ENCODE measurements at places on chromosomes 4 and X.

DNA sequence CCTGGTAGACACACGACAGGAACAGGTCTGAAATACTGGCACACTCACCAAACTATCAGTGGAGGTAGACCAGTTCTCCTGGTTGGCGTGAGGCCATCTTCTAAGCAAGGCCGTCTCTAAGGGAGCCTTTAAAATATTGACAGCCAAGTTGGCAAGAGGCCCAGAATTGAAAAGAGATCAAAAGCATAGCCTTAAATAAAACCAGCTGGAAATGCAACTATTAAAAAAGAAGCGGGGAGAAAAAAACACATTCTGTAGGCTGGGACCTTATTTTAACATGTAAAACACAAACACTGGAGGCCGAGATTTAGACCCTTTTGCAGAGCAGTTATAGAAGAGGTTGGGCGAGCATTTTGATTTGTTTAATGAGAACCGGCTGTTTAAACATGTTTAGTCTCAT lies 233.0 kb upstream of the CLNK start:
- no peak overlapping the region for H3K4me3 ChIP-seq
- H3K4me1 ChIP-seq, result no peaks in the 10 kb centered on the region
- H3K27ac ChIP-seq, result no peak overlapping the region
- DNase-seq, result no peak
- H3K36me3 ChIP-seq, result no peaks in the 10 kb centered on the region

GRCh38 chr4:53912766-53913497 lies 151.5 kb downstream of the CHIC2 start:
- H3K27me3 ChIP-seq, result no peaks in the 10 kb centered on the region
- H3K36me3 ChIP-seq, result no peaks in the 10 kb centered on the region
- DNase-seq, result no peak

GRCh38 chr4:82561786-82562563 lies at the start of gene TMEM150C:
TSS of gene TMEM150C (minus strand) at chr4:82561988. CDS start at chr4:82504657, 57,331 bp downstream.
- no peaks in the 10 kb centered on the region for H3K36me3 ChIP-seq
- no peak for DNase-seq
- H3K4me3 ChIP-seq, result no peak within 1 kb of the TSS
- peaks cover 2% of the 10 kb centered on the region for H3K4me1 ChIP-seq

DNA sequence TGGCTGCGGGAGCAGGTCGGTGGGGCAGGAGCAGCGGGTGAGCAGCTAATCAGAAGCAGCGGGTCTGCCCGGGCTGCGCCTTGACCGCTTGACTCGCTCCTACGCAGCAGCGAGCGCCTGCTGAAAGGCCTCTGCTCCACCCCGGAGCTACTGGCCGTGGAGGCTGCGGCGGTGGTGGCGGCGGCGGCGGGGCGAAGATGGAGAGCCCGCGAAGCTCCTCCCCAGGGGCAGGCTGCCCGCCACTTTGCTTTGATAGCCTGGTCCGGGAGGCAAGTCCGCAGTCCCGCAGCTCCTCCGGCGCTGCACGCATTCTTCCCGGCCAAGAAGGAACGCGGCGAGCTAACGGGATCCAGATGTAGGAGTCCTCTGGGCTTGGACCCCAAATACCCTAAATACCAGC lies 36.7 kb downstream of the PJA1 start:
- H3K4me1 ChIP-seq, result no peaks in the 10 kb centered on the region
- no peaks in the 10 kb centered on the region for H3K36me3 ChIP-seq
- no peak overlapping the region for H3K27ac ChIP-seq
- no peaks in the 10 kb centered on the region for H3K27me3 ChIP-seq
- no peak for DNase-seq

GRCh38 chr4:41160856-41161255 lies 53.5 kb downstream of the APBB2 start:
- H3K4me3 ChIP-seq, result no peak overlapping the region
- H3K4me1 ChIP-seq, result no peaks in the 10 kb centered on the region
- no peak overlapping the region for H3K27ac ChIP-seq

- no peak overlapping the region for H3K4me3 ChIP-seq
- no peak for DNase-seq
- H3K27ac ChIP-seq, result no peak overlapping the region
- no peaks in the 10 kb centered on the region for H3K27me3 ChIP-seq
- no peaks in the 10 kb centered on the region for H3K36me3 ChIP-seq
Observed at GRCh38 chr4:106941841-106942240, 94.3 kb downstream of the DKK2 start.

DNA sequence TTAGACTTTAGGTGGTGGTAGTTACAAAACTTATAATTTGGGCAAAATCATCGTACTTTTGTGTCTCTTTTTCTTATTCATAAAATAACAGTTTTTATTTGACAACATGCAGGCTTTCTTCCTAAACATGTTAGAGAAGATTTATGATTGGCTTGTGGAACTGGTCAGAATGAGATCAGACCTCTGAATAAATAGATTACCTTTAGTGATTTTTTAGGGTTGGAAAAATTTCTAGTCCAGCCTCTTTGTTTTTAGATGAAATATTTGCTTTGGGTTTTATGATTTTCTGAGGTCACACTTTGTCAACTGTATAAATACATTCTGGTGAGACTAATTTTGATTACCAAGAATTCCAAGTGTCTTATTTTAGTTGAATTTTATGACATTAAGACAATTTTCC lies 29.2 kb downstream of the MOB1B start:
- H3K27ac ChIP-seq, result no peak overlapping the region
- no peak for DNase-seq
- no peak overlapping the region for H3K4me3 ChIP-seq
- no peaks in the 10 kb centered on the region for H3K27me3 ChIP-seq

DNA sequence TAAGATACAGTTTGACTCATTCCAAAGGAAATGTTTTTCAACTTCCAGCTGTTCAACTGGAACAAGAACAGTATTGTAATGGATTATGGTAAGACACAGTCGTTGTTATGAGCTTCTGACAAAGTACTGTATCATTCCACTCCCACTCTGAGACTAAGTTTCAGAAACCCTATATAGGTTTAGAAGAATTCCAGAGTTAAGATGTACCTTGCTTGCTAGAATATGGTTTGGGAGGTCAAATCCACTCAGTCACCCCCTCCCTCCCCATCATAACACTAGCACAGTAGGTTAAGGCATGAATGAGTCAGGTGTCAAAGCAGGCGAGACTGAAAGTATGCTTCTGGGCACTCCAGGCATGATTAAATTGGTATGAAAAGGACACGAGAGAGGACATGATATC lies 339.7 kb downstream of the DMD start:
- H3K4me1 ChIP-seq, result no peaks in the 10 kb centered on the region
- no peaks in the 10 kb centered on the region for H3K36me3 ChIP-seq
- no peak overlapping the region for H3K4me3 ChIP-seq
- no peak for DNase-seq
- H3K27me3 ChIP-seq, result no peaks in the 10 kb centered on the region

GRCh38 chr4:181810711-181811110 lies 432.5 kb upstream of the TENM3 start:
- no peak overlapping the region for H3K4me3 ChIP-seq
- H3K27ac ChIP-seq, result no peak overlapping the region
- H3K27me3 ChIP-seq, result no peaks in the 10 kb centered on the region

GRCh38 chr4:74235135-74235534 lies 73.1 kb upstream of the EPGN start:
- H3K27me3 ChIP-seq, result no peaks in the 10 kb centered on the region
- H3K27ac ChIP-seq, result no peak overlapping the region
- no peak overlapping the region for H3K4me3 ChIP-seq
- H3K4me1 ChIP-seq, result no peaks in the 10 kb centered on the region
- no peaks in the 10 kb centered on the region for H3K36me3 ChIP-seq

GRCh38 chr4:152000518-152000917 lies 239.7 kb upstream of the GATB start:
- H3K27me3 ChIP-seq, result no peaks in the 10 kb centered on the region
- no peak overlapping the region for H3K27ac ChIP-seq
- H3K36me3 ChIP-seq, result no peaks in the 10 kb centered on the region
- H3K4me3 ChIP-seq, result no peak overlapping the region
- no peak for DNase-seq
- no peaks in the 10 kb centered on the region for H3K4me1 ChIP-seq

GRCh38 chrX:9866633-9867032 lies 80.4 kb downstream of the SHROOM2 start:
- no peak overlapping the region for H3K4me3 ChIP-seq
- no peaks in the 10 kb centered on the region for H3K27me3 ChIP-seq
- no peak overlapping the region for H3K27ac ChIP-seq
- H3K36me3 ChIP-seq, result no peaks in the 10 kb centered on the region
- H3K4me1 ChIP-seq, result no peaks in the 10 kb centered on the region
- DNase-seq, result no peak

DNA sequence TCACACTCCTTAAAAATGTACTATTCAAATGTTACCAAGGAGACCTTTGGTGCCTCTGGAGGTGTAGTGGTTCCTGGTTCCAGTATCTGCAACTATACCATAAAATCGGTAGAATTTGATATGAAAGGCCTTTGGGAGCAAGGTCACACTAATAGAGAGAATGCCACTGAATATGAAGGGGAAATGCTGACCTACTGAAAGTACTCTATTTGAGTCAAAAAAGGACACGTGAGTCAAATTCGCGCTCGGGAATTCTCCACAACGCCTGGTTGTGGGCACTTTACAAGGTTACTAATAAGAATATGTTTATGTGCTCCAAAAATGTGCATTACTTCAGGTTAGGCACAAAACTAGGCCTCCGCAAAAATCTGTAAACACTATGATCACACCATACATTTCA lies 39.5 kb upstream of the RELL1 start:
- H3K36me3 ChIP-seq, result no peaks in the 10 kb centered on the region
- no peak overlapping the region for H3K4me3 ChIP-seq
- no peaks in the 10 kb centered on the region for H3K27me3 ChIP-seq
- H3K27ac ChIP-seq, result no peak overlapping the region
- DNase-seq, result no peak
- peaks cover 7% of the 10 kb centered on the region for H3K4me1 ChIP-seq

GRCh38 chr4:25779021-25779420 lies 83.8 kb downstream of the SEL1L3 start:
- no peak for DNase-seq
- H3K4me1 ChIP-seq, result no peaks in the 10 kb centered on the region
- H3K4me3 ChIP-seq, result no peak overlapping the region
- no peaks in the 10 kb centered on the region for H3K27me3 ChIP-seq

DNA sequence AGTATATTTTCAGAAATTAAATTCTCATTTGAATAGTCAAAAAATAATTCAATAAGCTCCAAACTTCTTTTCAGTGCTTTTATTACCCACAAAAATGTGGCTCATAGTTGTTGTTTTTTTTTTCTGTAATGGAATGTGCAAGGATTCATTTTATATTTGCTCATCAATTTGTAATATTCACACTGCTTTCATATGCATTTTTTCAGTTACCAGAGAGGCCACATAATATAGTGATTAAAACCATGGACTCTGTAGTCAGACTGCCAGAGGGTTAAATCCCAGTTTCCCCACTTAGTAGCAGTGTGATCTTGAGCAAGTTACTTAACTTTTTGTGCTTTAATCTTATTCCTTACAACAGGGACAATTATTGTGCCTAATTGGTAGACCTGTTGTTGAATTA lies 64.5 kb downstream of the FAM9B start:
- no peaks in the 10 kb centered on the region for H3K4me1 ChIP-seq
- H3K4me3 ChIP-seq, result no peak overlapping the region

Data from effector memory CD4-positive, alpha-beta T cell (primary cell).